Tongue (tissue), 3 donors: ENCODE measurements at places on chromosomes 6 and 20. TPM values are rescaled to one million over a fixed set of nuclear protein-coding genes. Genes with fewer than 3 reads are reported as not detected.

The COX4I2 gene
- 6.3 TPM for total RNA-seq

The BPIFA1 gene
- total RNA-seq: 109 TPM

The XKR7 gene
- total RNA-seq: under 0.01 TPM

- DNase-seq: no peak
Observed at GRCh38 chr6:168265827-168266815, 53.5 kb downstream of the DACT2 start.

The GPR6 gene
- total RNA-seq: 0.41 TPM

DNA sequence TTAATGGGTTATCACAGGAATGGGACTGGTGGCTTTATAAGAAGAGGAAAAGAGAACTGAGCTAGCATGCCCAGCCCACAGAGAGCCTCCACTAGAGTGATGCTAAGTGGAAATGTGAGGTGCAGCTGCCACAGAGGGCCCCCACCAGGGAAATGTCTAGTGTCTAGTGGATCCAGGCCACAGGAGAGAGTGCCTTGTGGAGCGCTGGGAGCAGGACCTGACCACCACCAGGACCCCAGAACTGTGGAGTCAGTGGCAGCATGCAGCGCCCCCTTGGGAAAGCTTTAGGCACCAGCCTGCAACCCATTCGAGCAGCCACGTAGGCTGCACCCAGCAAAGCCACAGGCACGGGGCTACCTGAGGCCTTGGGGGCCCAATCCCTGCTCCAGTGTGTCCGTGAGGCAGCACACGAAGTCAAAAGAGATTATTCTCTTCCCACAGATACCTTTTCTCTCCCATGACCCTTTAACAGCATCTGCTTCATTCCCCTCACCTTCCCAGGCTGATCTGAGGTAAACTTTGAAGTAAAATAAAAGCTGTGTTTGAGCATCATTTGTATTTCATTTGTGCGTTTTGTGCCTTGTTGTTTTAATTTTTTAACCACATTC lies 4.4 kb downstream of the HLA-E start:
- no peak for DNase-seq

- DNase-seq: peak; percentile 88
Observed at GRCh38 chr20:39081255-39081654, 119.1 kb downstream of the DHX35 start.

- DNase-seq: peak; percentile 78
Observed at GRCh38 chr20:60057866-60058807, 99.9 kb downstream of the CDH26 start.
